NCI-H1048 (cell line): ENCODE measurements at places on chromosomes 16 and 17.

DNA sequence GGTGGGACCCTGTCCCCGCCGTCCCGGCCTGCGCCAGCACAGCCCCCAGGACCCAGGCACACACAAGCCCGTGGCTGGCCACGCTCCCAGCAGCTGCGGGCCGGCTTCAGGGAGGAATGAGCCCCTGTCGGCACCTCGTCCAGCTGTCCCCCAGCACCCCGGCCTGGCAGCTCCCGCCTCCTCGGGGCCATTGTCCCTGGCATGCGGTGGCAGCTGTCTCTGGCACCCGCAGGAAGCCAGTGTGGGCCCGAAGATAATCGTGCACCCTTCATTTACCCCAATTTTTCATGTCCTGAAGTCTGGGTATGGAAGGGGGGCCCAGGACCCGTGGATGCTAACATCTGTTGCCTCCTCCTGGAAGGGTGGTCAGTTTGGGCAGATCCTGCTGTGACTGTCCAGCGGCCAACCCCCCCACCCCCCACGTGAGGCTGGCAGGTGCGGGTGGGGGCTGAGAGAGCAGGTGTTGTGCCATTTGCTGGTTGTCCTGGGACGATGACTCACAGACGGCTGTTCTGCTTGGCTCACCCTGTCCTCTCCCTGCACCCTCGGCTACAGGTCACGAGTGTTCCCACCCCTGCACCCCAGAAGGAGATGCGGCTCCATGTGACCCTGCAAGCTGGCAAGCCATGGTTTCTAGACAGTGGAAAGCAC is 4.0 kb upstream of the LMF1 start:
- no peak for DNase-seq

DNA sequence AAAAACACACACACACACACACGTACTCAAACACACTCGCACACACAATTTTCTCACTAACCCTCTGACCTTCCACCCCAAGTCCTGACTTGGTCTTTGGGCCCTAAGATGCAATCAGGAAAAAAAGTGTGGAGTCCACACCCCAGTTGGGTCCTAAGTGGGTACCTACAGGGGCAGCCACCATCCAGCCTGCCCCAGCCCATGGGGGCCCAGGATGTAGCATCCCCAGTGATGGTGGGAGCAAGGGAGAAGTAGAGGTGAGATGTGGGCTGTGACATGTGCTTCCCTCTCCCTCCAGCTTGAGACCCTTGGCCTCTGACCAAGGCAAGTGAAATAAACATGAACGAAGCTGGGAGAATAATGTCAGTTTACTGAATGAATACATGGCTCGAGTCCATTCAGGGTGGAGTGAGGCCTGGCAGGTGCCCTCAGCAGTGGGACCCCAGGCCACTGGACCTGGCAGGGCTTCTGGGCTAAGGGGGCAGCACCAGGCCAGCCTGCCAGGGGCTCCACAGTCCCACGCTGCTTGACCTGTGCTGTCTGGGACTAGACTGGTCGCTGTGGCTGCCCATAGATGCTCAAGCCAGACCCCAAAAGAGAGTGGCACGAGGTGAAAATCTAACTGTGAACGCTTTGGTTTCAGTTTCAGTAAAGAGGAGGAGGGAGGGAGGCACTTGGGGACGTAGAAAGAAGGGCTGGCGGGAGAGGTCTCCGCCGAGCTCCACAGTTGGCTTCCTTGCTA is 73.7 kb downstream of the MRC2 start:
- no peak for DNase-seq

DNA sequence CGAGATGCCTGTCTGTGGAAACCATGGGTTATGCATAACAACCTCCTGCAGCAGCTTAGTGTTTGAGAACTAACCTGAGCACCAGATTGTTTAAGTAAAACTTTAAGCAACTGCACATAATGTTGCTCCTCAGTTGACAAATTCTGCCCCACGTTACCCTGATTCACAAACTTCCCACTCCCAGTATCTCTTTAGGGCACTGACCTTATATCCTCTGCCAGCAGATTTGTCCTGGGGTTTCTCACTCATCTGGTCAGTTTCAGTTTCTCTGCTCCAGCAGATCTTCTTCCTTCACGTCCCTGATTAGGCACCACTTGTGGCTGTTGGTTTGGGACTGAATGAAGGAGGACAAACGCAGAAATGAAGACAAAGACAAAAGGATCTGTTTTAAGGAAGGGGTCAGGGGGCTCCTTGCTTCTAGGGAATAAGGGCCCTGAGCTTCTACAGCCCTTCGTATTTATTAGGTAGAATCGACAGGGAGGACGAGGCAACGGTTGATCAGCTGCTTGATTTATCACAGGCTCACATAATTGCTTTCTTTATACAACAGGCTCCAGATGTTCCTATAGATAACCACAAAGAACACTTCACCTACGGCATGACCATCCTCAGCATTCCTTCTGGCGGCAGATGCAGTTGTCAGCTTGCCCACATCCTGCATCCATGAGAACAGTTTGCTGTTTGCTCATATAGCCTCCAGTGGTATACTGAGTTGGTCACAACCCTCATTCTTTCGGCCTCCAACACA is 13.5 kb upstream of the ZNF689 start:
- no peak for DNase-seq

DNA sequence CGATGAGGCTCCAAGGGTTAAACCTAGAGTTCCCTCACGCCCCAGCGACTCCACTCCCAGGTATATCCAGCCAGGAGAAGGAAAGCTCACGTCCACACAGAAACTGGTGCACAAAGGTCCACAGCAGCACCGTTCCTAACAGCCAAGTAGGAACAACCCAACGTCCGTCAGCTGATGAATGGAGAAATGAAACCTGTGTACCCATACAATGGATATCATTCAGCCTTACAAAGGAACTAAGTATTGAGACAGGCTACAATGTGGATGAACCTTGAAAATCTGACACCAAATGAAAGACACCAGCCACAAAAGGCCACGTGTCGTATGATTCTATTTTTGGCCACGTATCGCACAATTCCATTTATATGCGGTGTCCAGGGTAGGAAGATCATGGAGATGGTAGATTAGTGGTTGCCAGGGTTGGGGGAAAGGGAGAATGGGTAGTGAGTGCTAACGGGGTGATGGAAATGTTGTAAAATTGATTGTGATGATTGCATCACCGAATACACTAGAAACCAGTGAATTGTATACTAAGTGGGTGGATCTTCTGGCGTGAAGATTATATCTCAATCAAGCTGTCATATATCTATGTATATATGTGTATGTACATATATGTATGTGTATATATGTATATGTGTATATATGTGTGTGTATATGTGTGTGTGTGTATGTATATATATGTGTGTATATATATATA is 30.1 kb downstream of the NLRC3 start:
- DNase-seq: no peak

GRCh38 chr16:7839568-7839967 is 506.9 kb downstream of the RBFOX1 start:
- no peak for DNase-seq

- DNase-seq: no peak
Observed at GRCh38 chr17:33515974-33516373, 222.9 kb upstream of the ASIC2 start.

GRCh38 chr16:559411-560203 is 587 bp upstream of the PRR35 start:
- no peak for DNase-seq
